HS-27A (cell line): ENCODE measurements at places on chromosomes 1 and 21.

DNA sequence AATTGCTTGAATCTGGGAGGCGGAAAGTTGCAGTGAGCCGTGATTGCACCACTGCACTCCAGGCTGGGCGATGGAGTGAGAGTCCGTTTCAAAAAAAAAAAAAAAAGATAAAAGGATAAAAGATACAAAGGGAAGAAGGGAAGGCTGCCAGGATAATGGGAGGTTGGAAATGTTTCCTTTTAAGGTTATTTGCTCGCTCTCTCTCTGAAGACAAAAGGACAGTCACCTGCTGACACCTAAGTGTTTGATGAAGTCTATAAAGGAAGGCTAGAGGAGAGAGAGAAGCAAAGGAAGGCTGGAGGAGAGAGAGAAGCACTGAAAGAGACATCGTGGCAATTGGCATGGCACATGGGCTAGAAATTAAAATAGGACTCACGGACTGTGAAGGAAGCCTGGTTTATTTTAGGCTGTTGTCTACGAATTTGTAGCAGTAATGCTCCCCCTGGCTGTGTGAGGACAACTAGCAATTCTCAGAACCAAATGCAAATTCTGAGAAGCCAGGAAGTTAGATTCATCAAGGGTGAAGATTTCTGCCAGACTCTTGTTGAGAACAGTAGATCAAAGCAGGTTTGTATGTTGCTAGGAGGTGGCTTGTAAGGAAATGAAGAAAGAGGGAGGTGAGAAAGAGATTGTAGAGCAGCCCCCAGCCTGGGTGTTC is 154.2 kb downstream of the ZP4 start:
- DNase-seq, result no peak

DNA sequence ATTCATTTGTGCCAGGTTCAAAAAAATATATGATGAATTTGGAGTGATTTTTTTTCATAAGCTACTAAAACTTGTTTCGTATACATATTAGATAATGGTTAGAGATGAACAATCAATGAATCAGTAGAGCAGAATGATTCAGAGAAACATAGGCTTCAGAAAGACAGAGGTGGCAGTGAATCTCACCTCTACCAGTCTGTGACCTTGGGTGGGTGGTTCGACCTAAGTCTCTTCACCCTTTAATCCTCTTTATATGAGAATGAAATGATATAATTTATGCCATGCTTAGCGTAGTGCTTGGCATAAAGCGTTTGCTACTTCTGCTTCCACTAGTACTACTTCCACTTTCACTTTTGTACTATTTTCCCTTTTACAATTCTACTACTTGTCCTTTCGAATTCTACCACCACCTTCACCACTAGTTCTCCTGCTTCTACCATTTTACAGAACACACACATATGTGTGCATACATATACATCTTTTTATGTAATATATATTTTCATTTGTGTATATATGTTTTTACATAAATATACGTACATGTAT is 45.1 kb downstream of the FYB2 start:
- DNase-seq, result no peak

DNA sequence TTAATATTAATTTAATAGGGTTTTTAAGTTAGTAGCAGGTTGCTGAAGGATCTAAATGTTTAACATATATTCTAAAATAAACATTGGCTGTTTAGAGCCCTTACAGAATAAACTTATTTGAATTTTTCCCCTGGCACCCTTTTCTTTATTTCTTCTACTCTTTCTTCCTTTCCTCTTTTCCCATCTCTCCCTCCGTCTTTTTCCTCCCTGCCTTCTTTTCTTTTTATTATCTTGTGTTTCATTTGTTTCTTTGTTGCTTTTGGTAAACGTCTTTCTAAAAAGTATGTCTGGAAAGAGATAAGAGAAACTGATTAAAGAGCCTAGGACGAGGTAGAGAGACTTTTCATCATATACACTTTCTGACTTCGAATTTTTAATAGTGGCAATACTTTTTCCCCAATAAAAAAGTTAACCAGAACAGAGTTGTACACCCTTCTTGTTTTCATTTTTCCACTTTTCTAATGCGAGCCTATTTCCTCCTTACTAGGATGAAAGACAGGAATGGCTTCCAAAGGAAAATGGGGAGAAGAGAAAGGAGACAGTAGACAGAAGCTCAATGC is 39.5 kb upstream of the ATF3 start:
- no peak for DNase-seq

DNA sequence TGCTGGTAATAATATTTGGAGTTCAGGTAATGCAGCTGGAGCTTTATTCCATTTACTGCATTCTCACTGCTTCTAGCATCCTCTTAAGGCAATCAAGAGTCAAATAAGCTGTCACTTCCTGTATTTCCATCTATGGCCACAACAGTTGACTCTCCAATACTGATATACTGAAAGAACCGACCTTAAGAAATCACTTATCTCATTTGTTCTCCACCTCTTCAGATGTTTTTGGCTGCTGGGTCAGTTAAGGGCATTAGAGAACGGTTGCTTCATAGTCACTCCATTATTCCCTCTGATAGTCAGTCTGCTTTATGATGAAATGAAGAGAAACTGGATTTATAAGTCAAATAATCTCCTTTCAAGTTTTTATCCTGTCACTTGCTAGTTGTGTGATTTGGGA is 14.2 kb upstream of the RGS4 start:
- no peak for DNase-seq

GRCh38 chr1:230753586-230754251 is 6.5 kb downstream of the CAPN9 start:
- no peak for DNase-seq
